Tibial artery (tissue), 4 donors: ENCODE measurements at places on chromosomes 16 and 17.
A peak's percentile ranks its signal among the peaks of the same experiment; 100 is the strongest.

- H3K27ac ChIP-seq: peak overlapping the region; percentile 94
- peak; percentile 65 for DNase-seq
- peak overlapping the region; percentile 67 for H3K4me3 ChIP-seq
- peaks cover 14% of the 10 kb centered on the region for H3K4me1 ChIP-seq
- no peaks in the 10 kb centered on the region for H3K36me3 ChIP-seq
- H3K27me3 ChIP-seq: no peaks in the 10 kb centered on the region
Measured at GRCh38 chr16:81006211-81006812, 373 bp downstream of the CMC2 start.

- H3K4me1 ChIP-seq: peaks cover 22% of the 10 kb centered on the region
- DNase-seq: no peak
- H3K27ac ChIP-seq: no peak overlapping the region
- no peak overlapping the region for H3K4me3 ChIP-seq
Measured at GRCh38 chr16:48317026-48317425, 68.2 kb downstream of the SIAH1 start.

- H3K36me3 ChIP-seq: no peaks in the 10 kb centered on the region
- peaks cover 77% of the 10 kb centered on the region for H3K27me3 ChIP-seq
- peak overlapping the region; percentile 36 for H3K4me3 ChIP-seq
Measured at GRCh38 chr17:179781-180380, 1.6 kb downstream of the DOC2B start.

GRCh38 chr17:789160-789840 lies 7.1 kb downstream of the MRM3 start:
- no peak overlapping the region for H3K4me3 ChIP-seq
- DNase-seq: peak; percentile 0
- peak overlapping the region; percentile 37 for H3K27ac ChIP-seq

DNA sequence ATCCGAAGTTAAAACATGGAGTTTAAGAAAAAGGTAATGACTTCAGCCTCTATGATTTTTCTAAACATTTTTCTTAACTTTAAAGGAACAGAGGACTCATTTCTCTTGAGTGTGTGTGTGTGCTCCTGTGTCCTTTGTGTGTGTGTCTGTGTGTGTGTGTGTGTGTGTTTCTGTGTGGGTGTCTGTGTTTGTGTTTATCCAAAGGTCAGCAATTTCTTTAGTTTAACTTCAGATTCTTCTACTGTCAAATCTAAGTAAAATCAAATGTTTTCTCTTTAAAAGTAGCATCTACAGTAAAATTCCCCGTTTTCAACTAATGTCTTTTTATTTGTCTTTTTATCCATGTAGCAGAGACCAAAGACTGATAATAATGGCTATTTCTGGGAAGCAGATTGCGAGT lies 31.8 kb downstream of the HSBP1 start:
- no peaks in the 10 kb centered on the region for H3K36me3 ChIP-seq
- DNase-seq: no peak
- no peak overlapping the region for H3K4me3 ChIP-seq
- H3K4me1 ChIP-seq: no peaks in the 10 kb centered on the region
